ENCODE measurements at places on chromosomes 3 and 15.
A peak's percentile ranks its signal among the peaks of the same experiment; 100 is the strongest.

DNA sequence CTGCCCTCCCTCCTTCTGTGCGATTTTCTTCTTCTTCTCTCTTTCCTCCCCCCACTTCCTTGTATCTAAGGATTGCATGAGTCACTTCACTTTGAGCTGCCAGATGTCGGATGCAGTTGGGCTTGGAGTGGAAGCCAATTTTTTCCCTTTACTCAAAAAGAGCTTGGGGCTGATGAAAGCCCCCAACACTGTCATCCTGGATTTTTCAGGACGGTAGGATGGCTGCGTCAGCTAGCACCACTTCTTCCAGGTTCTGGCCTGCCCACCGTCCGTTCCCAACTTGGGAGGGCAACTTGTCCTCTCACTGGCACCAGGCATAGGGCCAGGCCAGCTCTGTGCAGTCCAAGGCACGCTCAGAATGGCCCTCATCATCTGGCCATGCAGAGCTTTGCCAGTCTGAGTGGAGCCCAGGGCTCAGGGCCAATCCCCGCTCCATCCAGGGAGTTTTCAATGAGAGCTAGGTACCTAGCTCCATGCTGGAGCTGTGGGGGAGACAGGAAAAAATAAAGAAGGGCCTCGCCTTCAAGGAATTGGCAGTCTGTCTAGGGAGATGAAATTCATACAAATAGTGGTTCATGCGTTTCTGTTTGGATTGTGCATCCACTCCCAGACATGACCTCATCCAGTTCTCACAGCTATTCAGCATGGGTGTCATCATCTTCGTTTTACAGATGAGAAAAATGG is 47.7 kb upstream of the INSYN1 start:
- no peak for DNase-seq

DNA sequence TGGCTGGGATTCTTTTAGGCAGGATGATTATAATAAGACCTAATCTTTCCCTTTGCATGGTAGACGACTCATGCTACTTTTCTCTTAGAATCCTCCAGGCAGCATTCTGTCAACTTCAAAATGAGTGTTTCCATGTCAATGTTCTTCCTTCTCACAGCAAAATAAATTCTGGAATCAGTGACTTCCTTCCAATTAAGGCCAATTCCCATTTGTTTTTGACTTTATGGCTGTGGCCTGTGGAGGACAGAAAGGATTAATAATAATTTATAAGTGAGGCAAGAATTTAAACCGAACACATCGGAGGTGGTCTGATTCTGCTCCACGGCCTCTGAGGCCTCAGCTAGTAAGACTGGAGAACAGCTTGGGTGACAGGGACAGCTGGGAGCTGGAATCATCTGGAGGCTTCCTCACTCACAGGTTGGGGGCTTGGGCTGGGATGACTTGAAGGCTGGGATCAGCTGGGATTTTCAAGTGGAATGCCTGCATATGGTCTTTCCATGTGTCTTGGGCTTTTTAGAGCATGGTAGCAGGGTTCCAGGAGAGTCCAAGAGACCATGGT is 241.8 kb upstream of the MCTP2 start:
- DNase-seq: no peak

GRCh38 chr3:79157191-79157590 is 610.6 kb downstream of the ROBO1 start:
- DNase-seq: no peak

GRCh38 chr3:112128843-112129727 is 4.0 kb downstream of the GCSAM start:
- DNase-seq: peak; percentile 13

GRCh38 chr3:46844881-46845312 is 18.3 kb downstream of the MYL3 start:
- no peak for DNase-seq

DNA sequence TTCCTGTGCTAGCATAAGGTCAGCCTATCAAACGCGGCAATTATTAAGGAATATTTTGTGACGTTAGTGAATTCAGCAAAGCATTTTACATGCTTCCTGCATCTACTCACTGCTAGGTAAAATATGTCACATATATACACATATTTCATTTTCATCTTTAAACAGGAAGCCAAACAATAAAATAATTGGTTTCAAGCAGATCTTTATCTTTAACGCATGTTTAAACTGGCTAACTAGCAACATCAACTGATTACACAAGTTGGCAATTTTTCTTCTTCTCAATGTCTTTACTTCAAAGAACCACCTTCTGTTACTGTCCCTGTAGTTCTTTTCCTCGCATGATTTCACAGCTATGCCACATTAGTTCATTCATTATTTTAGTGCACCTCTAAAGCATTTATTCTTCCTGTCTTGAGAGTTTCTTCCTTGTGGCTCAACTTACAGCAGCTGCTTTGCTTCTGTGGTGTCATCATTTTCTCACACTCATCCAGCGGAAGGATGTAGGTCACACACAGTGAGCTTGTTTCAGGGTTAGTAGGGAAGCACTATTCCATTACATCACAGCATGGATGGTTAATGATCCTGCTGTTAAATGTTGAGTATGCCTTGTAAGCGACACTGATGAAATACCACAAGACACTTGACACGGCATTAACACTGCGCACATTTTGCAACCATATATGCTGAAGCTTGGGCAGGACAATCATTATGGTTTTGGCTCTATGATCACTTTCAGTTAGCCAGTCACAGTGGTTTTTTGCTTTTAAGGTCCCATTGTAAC is 2.3 kb upstream of the BCHE start:
- DNase-seq: no peak

DNA sequence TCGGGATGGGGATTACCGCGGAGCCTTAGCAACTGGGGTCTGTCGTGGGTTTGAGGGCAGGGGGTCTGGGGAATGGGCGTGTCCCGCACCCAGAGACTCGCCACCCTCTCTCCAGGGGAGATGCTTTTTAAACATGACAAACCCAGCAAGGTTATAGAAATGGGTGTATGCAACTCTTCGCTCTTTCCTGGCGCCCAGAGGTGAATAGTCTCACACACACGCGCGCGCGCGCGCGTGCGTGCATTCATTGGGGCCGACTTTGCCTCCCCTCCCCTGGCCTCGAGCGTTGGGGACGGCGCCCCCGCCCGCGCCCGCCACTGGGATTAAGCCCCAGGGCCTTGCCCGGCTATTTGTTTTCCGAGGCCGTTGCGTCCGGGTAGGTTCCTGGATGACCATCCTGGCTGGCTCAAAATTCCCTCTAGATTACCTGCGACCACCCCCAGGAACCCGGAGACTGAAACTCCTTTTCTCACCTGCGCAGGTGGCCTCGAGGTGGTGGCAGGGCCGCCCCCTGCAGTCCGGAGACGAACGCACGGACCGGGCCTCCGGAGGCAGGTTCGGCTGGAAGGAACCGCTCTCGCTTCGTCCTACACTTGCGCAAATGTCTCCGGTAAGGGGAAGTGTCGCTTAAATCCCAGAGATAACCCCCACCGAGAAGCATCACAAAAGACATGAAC is 777 bp downstream of the GPR160 start:
- DNase-seq: no peak

DNA sequence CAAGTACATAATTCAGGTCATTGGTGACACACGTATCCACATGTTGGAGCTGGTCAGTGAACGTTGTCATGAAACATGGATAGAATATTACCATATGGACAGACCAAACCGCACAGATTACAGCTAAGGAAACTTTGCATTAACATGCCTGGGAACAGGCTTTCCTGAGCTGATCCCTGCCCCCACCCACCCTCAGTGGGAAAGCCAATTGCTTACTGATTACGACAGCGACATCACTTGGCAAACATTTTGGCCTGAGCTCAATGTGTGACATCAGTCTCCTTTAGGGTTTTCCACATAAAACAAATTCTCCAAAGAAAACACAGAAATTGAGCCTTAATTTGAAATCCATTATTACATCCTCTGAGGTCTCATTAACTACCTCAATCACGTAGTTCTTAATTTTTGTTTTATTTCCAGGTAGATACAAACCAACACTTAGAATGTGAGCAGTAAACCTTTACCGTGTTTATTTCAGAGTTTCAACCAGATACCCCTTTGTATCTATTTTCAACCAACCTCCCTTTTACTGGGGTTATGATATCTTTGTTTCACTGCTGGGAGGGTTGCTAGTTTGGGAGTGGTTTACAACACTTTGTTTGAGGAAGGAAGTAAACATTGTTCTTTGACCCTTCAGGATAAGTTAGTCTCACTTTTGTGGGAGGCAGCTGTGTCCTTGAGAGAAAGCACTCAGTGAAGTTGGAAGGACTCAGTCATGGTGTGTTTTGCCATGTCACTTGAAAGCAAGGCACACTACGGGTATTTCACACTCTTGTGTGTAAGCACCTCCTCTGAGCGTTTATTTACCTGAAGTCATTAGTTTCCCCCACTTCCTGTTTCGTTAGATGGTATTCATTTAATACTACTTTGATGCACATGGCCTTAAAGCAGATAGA is 103.1 kb downstream of the CMSS1 start:
- DNase-seq: no peak

DNA sequence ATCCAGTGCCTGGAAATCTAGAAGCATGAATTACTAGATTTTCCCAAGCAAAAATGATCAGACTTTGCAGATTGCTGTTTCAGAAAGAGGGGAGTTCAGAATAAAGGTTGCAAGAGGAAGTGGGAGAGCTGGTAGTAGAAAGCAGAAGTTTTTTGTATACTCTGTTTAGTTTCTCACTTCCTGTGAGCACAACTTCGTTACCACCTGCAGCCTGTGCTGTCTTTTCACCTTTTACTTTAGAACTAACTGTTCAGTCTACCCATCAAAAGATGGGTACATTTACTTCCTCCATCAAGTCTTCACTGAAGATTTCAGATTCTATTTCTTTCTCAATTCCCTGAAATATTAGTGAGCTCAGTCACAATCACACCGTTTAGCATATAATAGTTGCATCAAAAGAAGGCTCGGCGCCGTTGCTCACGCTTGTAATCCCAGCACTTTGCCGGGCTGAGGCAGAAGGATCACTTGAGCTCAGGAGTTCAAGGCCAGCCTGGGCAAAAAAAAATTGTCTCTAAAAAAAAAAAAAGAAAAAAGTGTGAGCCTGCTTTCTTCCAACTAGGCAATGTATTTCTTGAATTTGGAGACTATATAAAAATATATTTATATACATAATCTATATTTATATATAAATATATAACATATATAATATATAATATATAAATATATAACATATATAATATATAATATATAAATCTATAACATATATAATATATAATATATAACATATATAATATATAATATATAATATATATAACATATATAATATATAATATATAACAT is 1.8 kb upstream of the CEP97 start:
- no peak for DNase-seq

- no peak for DNase-seq
Measured at GRCh38 chr3:71052716-71053115, 530.8 kb downstream of the FOXP1 start.

DNA sequence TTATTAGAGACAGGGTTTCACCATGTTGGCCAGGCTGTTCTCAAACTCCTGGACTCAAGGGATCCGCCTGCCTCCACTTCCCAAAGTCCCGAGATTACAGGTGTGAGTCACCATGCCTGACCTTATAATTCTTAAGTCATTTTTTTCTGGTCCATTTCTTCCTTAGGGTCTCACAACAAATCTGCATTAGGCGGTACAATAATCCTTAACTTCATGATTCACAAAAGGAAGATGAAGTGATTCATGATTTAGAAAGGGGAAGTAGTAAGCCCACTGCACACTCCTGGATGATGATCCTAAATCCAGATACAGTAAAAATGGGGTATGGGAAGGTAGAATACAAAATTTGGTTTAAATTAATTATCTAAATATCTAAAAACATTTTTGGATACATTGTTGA is 45.0 kb upstream of the TKT start:
- DNase-seq: no peak

DNA sequence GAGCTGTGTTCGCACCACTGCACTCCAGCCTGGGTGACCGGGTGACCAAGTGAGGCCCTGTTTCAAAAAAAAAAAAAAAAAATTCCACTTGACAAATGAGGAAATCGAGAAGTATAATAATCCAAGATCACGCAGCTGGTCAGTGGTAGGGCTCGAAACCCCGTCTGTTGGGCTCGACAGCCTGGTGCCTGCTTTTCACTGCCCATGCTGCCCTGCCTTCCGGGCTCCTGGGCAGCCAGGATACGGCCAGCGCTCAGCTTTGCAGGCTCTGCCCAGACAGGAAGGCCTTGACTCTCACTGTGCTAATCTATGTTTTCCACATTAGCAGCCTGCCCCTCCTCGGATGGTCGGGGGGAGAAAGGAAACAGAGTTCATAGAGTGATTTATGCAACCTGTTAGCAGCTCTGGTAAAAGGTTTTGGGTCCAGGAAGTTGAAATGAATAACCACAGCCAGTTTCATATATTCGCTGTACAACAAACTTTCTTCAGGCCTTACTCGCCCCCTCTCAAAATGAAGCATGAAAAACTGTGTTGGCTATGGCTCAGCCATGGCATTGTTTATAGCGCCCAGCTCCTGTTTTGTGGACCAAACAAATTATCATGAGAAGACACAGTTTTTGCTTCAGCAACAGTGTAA is 108.8 kb downstream of the XXYLT1 start:
- DNase-seq: no peak

- peak; percentile 28 for DNase-seq
Measured at GRCh38 chr3:183253528-183254486, 754 bp downstream of the B3GNT5 start.

DNA sequence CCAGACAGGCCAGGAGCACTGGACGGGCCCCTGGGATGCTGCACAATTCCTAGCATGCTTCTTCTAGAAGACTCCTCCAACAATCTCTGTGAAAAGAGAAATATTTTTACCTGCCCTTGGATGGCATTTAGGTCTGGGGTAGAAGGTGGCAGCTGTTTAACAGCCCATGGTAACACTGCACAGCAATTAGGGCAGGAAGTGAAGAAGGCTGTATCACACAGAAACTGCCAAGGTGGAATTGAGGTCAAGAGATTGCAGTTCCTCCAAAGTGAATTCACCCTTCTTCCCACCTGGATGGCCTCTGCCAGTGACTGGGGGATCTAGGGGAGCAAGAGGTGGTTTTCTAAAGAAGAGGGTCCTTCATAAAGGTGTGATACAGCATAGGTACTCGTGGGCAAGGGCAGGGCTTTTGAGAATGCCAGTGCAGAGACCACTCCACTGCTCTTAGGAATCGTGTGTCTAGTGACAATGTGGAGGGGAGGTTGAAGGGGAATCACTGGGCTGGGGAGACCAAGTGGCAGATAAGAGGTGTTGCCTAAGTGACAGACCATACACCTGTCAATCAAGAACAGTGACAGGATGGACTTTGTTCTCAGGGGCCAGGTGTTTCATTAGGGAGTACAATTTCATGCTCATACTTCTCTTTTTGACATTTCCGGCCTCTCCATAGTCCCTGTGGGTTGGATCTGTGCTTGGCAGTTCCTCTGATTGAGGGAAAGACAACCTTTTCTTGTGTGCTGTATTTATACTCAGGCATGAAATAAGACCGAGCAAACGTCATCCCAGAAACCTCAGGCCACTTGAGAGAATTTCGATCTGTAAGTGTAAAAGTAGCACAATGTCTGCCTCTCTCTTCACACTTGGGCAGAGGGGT is 83.5 kb upstream of the BCL6 start:
- DNase-seq: no peak

Measured in stimulated activated CD8-positive, alpha-beta memory T cell treated with anti-CD3 and anti-CD28 coated beads, Interleukin-7, amount 100 ng/mL, for 4 hours (primary cell).